ENCODE measurements at places on chromosomes 3 and 15.

GRCh38 chr15:96494505-96494904, 164.0 kb downstream of the NR2F2 start:
- DNase-seq: no peak

DNA sequence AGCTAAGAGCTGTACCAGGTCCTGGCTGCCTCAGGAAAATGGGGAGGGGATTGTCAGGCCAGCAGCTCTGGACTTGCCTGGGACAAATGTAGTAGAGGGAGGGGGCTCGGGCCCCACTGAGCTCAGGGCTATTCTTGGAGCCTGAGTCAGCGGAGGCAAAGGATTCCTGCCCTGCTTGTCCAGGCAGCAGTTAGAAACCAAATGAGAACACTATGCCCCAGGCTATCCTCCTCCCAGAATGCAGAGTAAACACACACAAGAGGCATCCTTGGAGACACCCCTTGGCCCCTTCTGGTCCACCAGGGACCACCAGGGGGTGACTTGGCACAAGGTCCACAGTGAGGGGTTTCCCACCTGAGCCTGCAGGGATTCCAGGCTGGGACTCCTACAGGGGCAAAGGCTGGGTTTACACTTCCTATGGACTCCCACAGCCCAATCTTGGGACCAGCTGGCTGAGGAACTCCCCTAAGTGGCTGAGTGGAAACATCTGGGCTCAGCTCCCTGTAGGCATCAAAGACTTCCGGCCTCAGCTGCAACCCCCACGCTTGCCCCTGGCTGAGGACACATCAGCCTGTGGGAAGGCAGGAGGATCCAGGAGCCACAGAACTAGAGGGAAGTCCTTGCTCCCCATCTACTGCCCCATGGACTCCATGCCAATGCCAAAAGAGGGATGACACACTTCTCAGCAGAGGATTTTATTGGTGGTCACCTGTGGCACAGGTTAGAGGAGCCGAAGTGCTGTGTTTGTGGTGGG, 3.4 kb upstream of the COL7A1 start:
- DNase-seq: no peak

- DNase-seq: no peak
Measured at GRCh38 chr15:25401501-25401900, 37.3 kb downstream of the UBE3A start.

GRCh38 chr3:57963811-57964346, 44.3 kb upstream of the FLNB start:
- DNase-seq: no peak

- no peak for DNase-seq
Measured at GRCh38 chr3:32316319-32316718, 75.3 kb upstream of the CMTM7 start.

- no peak for DNase-seq
Measured at GRCh38 chr15:51620641-51621040, 1.9 kb downstream of the DMXL2 start.

DNA sequence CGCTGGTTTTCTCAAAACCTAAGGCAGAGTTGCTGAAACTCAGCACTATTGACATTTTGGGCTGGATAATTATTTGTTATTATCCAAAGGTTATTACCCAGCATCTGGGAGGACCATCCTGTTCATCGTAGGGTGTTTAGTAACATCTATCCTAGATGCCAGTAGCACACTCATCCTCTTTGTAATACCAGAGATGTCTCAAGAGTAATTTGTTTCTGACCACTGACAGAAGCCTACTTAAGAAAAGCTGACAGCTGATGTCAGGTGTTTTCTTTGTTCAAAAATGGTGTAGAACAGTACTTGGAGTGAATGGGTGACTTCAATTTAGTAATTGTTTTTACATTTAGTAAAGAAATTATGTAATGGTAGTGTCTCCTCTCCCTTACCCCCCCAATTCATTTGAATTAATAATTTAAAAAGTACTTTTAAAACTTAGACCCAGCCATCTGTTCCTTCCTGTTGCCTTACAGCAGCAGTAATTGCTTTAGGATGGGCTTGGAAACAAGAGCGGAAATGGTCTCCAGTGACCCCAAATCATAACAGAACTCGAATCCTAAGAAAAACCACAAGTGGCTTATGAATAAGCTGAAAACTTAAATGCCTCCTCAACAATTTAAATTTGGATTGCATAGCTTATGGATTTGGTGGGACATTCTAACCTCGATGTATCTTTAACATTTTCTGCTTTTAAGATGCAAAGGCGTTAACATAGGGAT, 105.4 kb downstream of the PTPRG start:
- DNase-seq: no peak

- DNase-seq: no peak
Measured at GRCh38 chr3:186815435-186815834, 9.2 kb upstream of the RFC4 start.

DNA sequence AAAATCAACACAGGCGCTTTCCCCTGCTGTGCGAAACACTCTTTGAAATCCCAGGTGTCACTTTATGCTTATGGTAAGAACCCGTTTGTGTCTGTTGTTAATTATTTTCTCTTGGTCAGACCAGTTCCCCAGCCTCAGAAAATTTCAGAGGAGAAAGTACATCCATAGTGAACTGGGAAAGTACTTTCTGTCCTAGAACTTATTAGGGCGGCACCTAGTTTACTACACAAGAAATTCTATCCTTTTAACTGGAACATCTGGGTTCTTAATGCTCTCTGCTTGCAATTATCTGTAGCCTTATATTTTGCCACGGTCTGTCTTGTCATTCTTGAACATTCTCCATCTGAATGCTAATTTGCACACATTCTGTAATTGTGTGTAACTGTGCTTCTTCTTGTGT, 215.0 kb downstream of the PTPRG start:
- DNase-seq: no peak

GRCh38 chr3:50250514-50250913, 14.5 kb downstream of the GNAI2 start:
- DNase-seq: no peak

Data from stimulated activated effector memory CD8-positive, alpha-beta T cell treated with anti-CD3 and anti-CD28 coated beads, Interleukin-12 subunit alpha, Interleukin-12 subunit beta, amount 100 ng/mL, for 72 hours (primary cell).